ENCODE measurements at places on chromosomes 13 and 19.
A peak's percentile ranks its signal among the peaks of the same experiment; 100 is the strongest.

- no peak for DNase-seq
These were observed 6.2 kb downstream of the PRKD2 start for GRCh38 chr19:46710687-46711086.

- no peak for DNase-seq
These were observed 45.2 kb downstream of the SUCLA2 start for GRCh38 chr13:47955836-47956235.

GRCh38 chr13:21997726-21998125, 326.9 kb downstream of the FGF9 start:
- no peak for DNase-seq

GRCh38 chr19:54252243-54252642, 4.8 kb downstream of the LILRB5 start:
- DNase-seq, result no peak

GRCh38 chr19:18392926-18393325, 4.5 kb downstream of the LRRC25 start:
- DNase-seq, result no peak

GRCh38 chr13:75693227-75693626, 57.1 kb downstream of the LMO7 start:
- no peak for DNase-seq

- peak; percentile 81 for DNase-seq
These were observed 443 bp downstream of the TBXA2R start for GRCh38 chr19:3606174-3606689.

DNA sequence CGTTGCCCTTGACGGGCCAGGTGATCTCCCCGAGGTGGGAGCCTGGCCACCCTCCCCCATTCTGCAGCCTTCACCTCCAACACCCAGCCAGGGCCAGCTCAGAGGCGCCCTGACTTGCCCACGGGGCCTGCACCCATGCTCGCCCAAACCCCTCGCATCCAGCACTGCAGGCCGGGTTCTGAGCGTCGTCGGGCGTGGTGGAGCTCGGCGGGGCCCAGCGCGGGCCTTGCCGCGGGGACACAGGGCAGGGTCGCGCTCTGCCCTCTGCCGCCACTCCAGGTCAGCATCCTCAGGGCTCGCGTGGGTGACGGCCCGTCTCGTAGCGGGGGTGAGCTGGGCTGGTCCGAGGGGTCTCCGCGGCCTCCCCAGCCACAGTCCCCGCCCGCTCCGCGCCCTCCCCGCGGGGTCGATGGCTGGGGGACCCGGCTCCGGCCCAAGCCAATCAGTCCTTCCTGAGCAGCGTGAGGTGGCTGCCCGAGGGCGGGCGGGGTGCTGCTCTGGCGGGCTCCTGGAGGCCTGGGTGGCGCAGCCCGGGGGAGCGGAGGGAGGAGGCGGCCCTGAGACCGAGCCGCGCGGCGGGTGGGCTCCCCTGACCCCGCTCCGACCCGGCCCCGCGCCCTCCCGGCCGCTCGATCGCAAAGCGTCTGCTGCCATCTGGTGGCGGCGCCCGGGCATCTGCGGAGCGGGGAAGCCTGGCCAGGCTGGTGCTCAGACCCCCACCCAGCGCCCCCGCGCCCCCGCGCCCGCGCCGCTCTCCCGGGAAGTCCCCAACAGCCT, 61.4 kb downstream of the CCNE1 start:
- peak; percentile 90 for DNase-seq

GRCh38 chr13:76552041-76552772, 334.0 kb downstream of the KCTD12 start:
- DNase-seq, result no peak

DNA sequence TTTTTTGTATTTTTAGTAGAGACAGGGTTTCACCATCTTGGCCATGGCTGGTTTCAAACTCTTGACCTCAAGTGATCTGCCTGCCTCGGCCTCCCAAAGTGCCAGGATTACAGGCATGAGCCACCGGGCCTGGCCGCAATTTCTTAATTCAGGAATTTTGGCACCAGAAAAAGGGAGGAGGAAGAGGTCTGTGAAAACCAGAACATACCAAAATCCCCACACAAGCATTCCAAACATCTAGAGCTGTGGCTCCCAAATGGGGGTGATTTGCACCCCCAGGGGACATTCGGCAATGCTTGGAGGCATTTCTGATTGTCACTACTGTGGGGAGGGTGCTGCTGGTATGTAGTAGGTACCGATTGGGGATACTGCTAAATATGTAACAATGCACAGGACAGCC, 40.2 kb upstream of the ABCC4 start:
- no peak for DNase-seq

All from posterior vena cava (tissue), 2 donors.